ENCODE measurements at places on chromosomes 1 and 21.
A peak's percentile ranks its signal among the peaks of the same experiment; 100 is the strongest.

DNA sequence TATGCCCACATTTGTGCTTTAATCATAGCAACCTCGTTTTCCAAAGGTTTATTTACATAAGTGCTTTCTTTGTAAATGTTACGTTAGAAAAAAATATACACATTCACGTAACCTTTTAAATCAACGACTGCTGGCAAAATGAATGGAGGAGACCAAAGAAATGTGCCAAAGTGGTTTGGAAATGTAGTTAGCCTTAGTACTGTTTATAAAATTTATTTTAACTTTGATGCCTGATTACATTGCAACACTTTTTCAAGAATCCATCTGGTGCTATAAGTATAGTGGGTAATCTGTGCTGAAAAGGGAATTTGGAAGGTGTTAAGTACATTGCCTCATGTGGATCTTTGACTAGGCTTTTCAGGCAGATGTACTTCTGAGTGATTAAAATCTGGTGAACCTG lies 108.9 kb downstream of the IFI44 start:
- H3K4me1 ChIP-seq: no peaks in the 10 kb centered on the region
- no peak for DNase-seq
- H3K36me3 ChIP-seq: no peaks in the 10 kb centered on the region
- no peak overlapping the region for H3K27ac ChIP-seq
- H3K27me3 ChIP-seq: no peaks in the 10 kb centered on the region
- H3K4me3 ChIP-seq: no peak overlapping the region

DNA sequence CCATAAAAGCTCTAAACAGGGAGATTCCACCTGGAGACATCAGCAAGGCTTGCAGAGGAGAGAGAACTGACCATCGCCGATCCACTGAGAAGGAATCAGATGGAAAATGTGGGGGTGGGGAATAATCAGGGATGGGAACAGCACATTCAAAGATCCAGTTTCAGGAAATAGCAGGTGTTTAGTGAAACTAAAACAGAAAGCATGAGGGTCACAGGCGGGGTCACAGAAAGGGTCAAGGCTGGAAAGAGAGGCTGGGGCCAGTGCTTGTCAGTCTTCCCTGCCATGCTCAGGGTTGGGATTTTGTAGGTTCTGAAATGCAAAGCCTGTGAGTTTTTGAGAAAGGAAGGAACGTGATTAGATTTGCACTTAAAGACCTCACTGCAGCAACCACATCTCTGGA lies 103.2 kb downstream of the HLCS start:
- H3K4me1 ChIP-seq: peaks cover 5% of the 10 kb centered on the region
- H3K4me3 ChIP-seq: no peak overlapping the region
- no peak for DNase-seq

DNA sequence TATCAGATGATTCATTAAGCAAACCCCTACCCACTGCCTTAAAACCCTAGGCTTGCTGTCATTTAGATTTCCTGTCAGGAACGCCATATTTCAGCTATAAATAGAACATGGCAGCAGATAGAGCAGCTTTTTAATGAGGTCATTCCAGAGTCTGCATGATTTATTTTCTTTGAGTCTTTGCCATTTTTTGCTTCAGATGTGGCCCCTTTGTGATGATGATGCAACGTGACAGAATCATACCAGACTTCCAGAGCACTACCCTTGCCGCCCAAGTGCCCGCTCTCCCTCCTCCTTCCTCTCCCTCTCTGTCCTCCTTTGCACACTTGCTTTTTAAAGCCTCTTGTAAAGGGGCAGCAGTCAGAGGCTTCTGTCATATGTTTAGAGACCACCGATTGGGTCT lies 55.5 kb upstream of the TRIM67 start:
- H3K36me3 ChIP-seq: no peaks in the 10 kb centered on the region
- H3K27ac ChIP-seq: no peak overlapping the region
- H3K4me3 ChIP-seq: no peak overlapping the region
- no peaks in the 10 kb centered on the region for H3K4me1 ChIP-seq
- peaks cover 5% of the 10 kb centered on the region for H3K27me3 ChIP-seq

GRCh38 chr1:76231320-76231719 lies 156.8 kb downstream of the ST6GALNAC3 start:
- H3K27ac ChIP-seq: no peak overlapping the region
- H3K4me1 ChIP-seq: no peaks in the 10 kb centered on the region
- no peak for DNase-seq
- no peaks in the 10 kb centered on the region for H3K36me3 ChIP-seq

GRCh38 chr1:184974056-184974836 lies at the start of gene NIBAN1:
TSS of gene NIBAN1 (minus strand) at chr1:184974508. CDS start at chr1:184974356, 152 bp downstream.
- peak; percentile 76 for DNase-seq
- peaks cover 54% of the 10 kb centered on the region for H3K27me3 ChIP-seq
- H3K27ac ChIP-seq: peak within 1 kb of the TSS; percentile 81

DNA sequence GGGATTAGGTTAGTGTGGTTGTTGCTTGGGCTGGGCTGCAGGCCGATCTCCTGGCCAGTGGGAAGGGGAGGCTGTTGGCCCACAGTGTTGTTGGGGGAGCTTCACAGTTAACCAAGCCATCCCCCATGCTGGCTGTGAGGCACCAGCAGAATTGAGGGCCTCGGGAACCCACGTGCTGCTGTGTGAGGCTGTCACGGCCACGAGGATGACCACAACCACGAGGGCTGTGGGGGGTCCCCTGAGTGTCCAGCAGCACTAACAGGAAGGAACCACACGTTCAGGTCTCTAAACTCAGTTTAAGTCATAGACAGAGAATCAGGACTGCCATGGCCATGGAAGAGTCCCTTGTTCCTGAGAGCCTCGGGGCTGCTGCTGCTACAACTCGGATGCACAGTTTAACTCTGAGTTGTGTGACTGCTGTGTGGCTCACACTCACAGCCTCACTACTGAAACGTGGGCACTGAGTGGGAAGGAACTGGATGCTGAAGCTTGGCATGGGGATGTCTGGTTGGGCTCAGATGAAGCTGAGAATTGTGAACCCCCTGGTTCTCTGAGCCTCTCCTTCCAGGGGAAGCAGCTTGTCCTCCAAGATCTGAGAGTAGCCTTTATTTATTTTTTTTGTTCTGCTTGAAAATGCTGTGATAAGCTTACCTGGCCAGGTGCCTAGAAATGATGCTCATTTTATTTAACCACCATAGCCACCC lies 4.8 kb upstream of the MMEL1 start:
- no peaks in the 10 kb centered on the region for H3K36me3 ChIP-seq
- H3K4me3 ChIP-seq: no peak overlapping the region
- DNase-seq: no peak
- no peak overlapping the region for H3K27ac ChIP-seq
- H3K4me1 ChIP-seq: peaks cover 12% of the 10 kb centered on the region

DNA sequence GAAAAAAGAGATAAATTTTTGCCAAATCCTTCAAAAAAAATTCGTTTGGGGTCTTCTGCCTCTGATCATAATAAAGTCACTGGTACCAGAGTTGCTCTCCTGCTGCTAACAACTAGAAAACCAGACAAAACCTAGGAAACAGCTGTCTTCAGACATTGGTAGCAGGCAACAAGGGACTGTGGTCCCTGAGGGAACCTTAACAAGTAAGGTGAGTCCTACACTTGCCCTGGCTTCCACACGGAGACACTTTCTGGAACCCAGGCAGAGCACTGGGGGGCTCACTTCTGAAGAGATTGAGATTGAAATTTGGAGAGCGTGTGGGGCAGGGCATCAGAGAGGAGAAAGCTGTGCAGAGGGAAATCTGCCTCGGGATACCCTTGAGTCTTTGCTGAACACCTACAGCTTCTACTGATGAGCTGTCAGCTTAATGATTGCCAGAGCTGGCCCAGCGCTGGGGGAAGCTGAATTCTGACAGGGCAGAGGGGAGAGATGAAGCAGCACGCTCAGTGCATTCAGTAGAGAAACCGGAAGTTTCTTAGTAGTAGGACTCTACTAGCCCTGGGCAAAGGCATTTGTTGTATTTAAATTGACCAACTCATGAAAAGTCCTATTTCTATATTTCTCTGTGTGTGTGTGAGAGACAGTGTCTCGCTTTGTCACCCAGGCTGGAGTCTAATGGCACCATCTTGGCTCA lies 18.5 kb upstream of the FAM89A start:
- H3K27ac ChIP-seq: no peak overlapping the region
- no peaks in the 10 kb centered on the region for H3K27me3 ChIP-seq
- H3K36me3 ChIP-seq: no peaks in the 10 kb centered on the region
- DNase-seq: no peak
- H3K4me3 ChIP-seq: no peak overlapping the region

GRCh38 chr1:202158810-202159533 lies 1.4 kb downstream of the PTPN7 start:
- DNase-seq: no peak
- peaks cover 7% of the 10 kb centered on the region for H3K4me1 ChIP-seq
- no peaks in the 10 kb centered on the region for H3K36me3 ChIP-seq
- peak overlapping the region; percentile 67 for H3K27ac ChIP-seq

GRCh38 chr1:220892997-220893700 lies 13.9 kb downstream of the HLX start:
- no peak for DNase-seq
- H3K4me3 ChIP-seq: no peak overlapping the region
- no peaks in the 10 kb centered on the region for H3K36me3 ChIP-seq

GRCh38 chr1:11764115-11764514 lies 2.1 kb downstream of the C1orf167 start:
- DNase-seq: no peak
- no peaks in the 10 kb centered on the region for H3K4me1 ChIP-seq
- H3K27me3 ChIP-seq: peaks cover 29% of the 10 kb centered on the region
- no peak overlapping the region for H3K27ac ChIP-seq
- no peaks in the 10 kb centered on the region for H3K36me3 ChIP-seq

GRCh38 chr1:22340873-22341272 lies 110.8 kb upstream of the ZBTB40 start:
- H3K4me3 ChIP-seq: no peak overlapping the region
- DNase-seq: no peak
- no peaks in the 10 kb centered on the region for H3K36me3 ChIP-seq
- H3K27me3 ChIP-seq: peaks cover 65% of the 10 kb centered on the region
- no peaks in the 10 kb centered on the region for H3K4me1 ChIP-seq

- no peaks in the 10 kb centered on the region for H3K36me3 ChIP-seq
- no peak overlapping the region for H3K4me3 ChIP-seq
- DNase-seq: no peak
- no peaks in the 10 kb centered on the region for H3K27me3 ChIP-seq
Observed at GRCh38 chr1:154730259-154730658, 122.3 kb upstream of the ADAR start.
